Chondrocyte (in vitro differentiated cells): ENCODE measurements at places on chromosomes 2 and 18. TPM values are rescaled to one million over a fixed set of nuclear protein-coding genes. Genes with fewer than 3 reads are reported as not detected.

The MRO gene
- not detected in 3 replicates for total RNA-seq

The NRBP1 gene
- 125 to 143 TPM (median 128 TPM) in 3 replicates for total RNA-seq

The MLPH gene
- total RNA-seq: 3.7 to 6.1 TPM (median 5.6 TPM) in 3 replicates

The RNU2-63P gene
- total RNA-seq: 2.7 TPM in 1 of 3 replicates, not detected in the others

DNA sequence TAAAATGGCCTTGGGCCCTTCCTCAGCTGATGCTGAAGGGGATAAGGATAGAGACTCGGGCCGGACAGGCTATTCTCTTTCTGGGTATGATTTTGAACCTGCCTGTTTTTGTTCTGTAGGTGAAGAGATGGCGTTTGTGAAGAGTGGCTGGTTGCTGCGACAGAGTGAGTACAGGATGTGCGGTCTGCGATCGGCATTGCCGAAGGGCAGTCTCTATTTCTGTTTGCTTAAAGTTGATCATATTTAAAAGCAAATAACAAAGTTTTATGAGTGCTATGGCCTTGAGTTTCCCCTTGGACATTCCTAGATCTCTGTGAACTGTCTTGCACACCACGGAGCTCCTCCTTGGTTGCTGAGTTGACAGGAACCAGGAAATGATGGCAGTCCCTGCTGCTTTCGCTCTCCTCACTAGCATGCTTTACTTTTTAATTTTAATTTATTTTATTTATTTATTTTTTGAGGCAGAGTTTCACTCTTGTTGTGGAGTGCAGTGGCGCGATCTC is 15.7 kb downstream of the PLEKHB2 start:
- H3K4me1 ChIP-seq: peaks cover 6% of the 10 kb centered on the region
- peak overlapping the region; percentile 67 for H3K27ac ChIP-seq
- H3K36me3 ChIP-seq: peaks cover 15% of the 10 kb centered on the region
- DNase-seq: no peak
- no peak overlapping the region for H3K4me3 ChIP-seq

DNA sequence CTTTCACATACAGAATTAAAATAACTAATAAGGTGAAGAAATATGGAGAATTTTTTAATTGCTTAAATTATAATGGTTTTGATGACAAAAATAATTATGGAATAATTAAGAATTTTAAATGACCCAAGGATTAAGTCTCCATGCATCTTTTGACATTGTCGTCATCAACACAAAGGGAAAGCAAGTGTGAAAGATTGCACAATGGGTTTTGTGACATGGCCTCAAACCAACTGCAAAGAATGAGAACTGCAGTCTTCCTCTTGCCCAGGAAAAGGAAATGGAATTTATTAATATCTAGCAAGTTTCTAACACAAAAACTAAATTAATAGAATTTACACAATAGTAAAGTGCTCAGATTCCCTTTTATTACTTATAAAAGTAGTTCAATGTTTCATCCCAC is 329.1 kb upstream of the PKDCC start:
- peaks cover 28% of the 10 kb centered on the region for H3K4me1 ChIP-seq
- no peak for DNase-seq
- H3K27me3 ChIP-seq: peaks cover 3% of the 10 kb centered on the region
- no peak overlapping the region for H3K27ac ChIP-seq
- H3K36me3 ChIP-seq: no peaks in the 10 kb centered on the region
- H3K4me3 ChIP-seq: no peak overlapping the region

GRCh38 chr2:241541564-241542277 is 16.8 kb upstream of the BOK start:
- peaks cover 13% of the 10 kb centered on the region for H3K4me1 ChIP-seq
- DNase-seq: peak; percentile 90
- no peaks in the 10 kb centered on the region for H3K27me3 ChIP-seq
- no peak overlapping the region for H3K27ac ChIP-seq
- H3K4me3 ChIP-seq: no peak overlapping the region

DNA sequence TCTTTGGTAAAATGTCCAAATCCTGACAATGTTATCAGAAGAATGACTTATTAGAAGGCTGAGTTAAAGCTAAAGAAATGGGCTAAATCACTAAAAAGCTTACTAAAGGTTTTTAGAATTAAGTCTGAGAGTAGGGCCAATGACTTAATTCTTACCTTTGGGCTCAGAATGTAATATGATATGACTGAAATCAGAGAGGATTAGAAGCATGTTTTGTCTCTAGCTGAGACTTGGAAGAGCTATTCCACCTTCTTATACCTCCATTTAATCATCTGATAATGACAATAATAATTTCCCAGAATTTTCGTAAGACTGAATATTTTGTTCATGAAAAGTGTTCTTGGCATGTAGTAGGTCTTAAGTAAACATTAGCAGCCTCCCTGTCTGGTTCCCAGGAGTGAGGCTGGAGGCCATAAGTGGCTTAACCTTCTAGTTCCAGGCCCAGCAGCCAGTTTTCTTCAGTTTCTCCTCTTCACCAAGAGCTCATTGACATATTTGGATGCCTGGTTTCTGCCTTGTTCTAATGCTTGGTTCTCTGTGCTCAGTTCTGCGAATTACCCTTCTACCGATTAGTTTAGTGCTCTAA is 25.5 kb upstream of the E2F6 start:
- peaks cover 9% of the 10 kb centered on the region for H3K27me3 ChIP-seq
- H3K27ac ChIP-seq: no peak overlapping the region
- H3K36me3 ChIP-seq: no peaks in the 10 kb centered on the region
- DNase-seq: no peak
- no peak overlapping the region for H3K4me3 ChIP-seq
- peaks cover 13% of the 10 kb centered on the region for H3K4me1 ChIP-seq

DNA sequence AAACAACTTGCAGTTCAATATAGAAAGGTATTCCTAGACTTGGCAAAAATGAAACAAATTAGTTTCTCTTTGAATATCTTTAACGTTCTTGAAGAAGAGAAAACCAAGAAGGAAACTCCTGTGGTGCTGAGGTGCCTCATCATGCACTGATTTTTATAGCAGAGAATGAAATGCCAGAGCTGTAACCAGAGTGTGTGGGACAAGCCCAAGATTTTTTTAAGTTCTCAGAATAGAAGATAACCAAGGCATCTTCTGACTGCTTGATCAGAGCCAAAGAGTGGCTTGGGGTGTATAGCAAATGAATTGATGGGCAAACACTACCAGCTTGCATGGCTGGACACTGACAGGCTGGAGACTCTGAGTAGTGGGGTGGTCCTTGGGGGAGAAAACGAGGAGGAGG is 7.9 kb downstream of the FHOD3 start:
- peaks cover 17% of the 10 kb centered on the region for H3K4me1 ChIP-seq
- H3K36me3 ChIP-seq: peaks cover 2% of the 10 kb centered on the region
- no peak overlapping the region for H3K27ac ChIP-seq
- H3K27me3 ChIP-seq: peaks cover 21% of the 10 kb centered on the region
- no peak overlapping the region for H3K4me3 ChIP-seq

GRCh38 chr2:107681936-107682335 is 144.8 kb upstream of the RGPD4 start:
- no peak overlapping the region for H3K27ac ChIP-seq
- no peak overlapping the region for H3K4me3 ChIP-seq
- H3K36me3 ChIP-seq: no peaks in the 10 kb centered on the region
- peaks cover 23% of the 10 kb centered on the region for H3K4me1 ChIP-seq

GRCh38 chr2:240791821-240792628 is 28.0 kb downstream of the KIF1A start:
- H3K36me3 ChIP-seq: peaks cover 8% of the 10 kb centered on the region
- no peak for DNase-seq
- H3K27ac ChIP-seq: no peak overlapping the region
- H3K27me3 ChIP-seq: peaks cover 2% of the 10 kb centered on the region
- H3K4me3 ChIP-seq: no peak overlapping the region

DNA sequence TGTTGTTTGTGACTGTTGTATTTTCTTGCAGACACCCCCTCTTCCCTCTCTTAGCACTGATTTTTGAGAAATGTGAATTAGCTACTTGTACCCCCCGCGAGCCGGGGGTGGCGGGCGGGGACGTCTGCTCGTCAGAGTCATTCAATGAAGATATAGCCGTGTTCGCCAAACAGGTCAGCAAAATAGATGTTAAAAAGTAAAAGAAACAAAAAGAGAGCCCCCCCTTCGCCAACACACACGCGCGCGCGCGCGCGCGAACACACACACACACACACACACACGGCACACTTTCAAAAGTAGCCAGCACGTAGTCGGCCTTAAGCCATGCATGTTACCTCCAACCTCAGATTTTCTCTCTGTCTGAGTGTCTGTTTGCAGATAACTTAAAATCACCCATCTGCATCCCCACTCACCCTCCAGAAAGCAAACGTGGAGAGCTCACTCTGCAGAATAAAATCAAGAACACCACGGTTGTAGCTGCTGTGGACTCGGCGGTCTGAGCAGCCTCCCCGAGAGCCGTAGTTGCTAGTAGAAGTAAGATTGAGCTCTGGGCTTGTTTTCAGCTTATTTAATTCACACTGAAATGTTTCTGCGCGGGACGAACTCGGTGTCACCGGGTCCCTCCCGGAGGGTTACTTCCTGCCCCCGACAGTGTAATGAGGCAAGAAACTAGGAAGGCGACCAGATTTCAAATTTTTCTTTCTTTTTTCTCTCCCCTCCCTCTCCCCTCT is 5.1 kb downstream of the MEIS1 start:
- H3K4me1 ChIP-seq: peaks cover 38% of the 10 kb centered on the region
- peaks cover 38% of the 10 kb centered on the region for H3K27me3 ChIP-seq
- peaks cover 12% of the 10 kb centered on the region for H3K36me3 ChIP-seq
- peak overlapping the region; percentile 96 for H3K27ac ChIP-seq
- peak overlapping the region; percentile 91 for H3K4me3 ChIP-seq

GRCh38 chr18:79526468-79527460 is 131.0 kb downstream of the NFATC1 start:
- H3K27me3 ChIP-seq: peaks cover 11% of the 10 kb centered on the region
- no peak overlapping the region for H3K27ac ChIP-seq
- peaks cover 5% of the 10 kb centered on the region for H3K36me3 ChIP-seq
- peak; percentile 88 for DNase-seq
